Heart right ventricle (tissue), 16 donors: ENCODE measurements at places on chromosomes 13 and 19. TPM values are rescaled to one million over a fixed set of nuclear protein-coding genes. Genes with fewer than 3 reads are reported as not detected.

- no peak for DNase-seq
Measured at GRCh38 chr13:75645141-75645540, 9.0 kb downstream of the LMO7 start.

DNA sequence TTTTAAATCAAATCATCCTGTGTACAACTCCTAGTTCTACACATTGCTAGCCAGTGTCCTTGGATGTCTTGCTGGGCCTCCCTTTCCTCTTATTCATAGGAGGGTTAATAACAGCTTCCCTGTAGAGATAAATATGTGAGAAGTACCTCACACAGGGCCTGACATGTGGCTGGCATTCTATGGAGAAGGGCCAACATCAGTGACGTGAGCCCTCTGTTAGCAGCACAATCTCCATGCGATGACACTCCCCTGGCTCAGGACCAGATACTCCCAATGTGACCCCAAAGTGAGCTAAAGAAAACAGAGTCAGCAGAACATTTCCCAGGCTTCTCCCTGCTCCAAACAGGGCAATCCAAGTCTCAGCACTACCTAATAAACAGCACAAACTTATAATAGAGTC lies 818.4 kb downstream of the DIAPH3 start:
- peak; percentile 93 for DNase-seq

The CRTC1 gene
- polyA plus RNA-seq, result 3.2 TPM

GRCh38 chr13:102862624-102863210 lies 16.9 kb downstream of the ERCC5 start:
- no peak for DNase-seq

DNA sequence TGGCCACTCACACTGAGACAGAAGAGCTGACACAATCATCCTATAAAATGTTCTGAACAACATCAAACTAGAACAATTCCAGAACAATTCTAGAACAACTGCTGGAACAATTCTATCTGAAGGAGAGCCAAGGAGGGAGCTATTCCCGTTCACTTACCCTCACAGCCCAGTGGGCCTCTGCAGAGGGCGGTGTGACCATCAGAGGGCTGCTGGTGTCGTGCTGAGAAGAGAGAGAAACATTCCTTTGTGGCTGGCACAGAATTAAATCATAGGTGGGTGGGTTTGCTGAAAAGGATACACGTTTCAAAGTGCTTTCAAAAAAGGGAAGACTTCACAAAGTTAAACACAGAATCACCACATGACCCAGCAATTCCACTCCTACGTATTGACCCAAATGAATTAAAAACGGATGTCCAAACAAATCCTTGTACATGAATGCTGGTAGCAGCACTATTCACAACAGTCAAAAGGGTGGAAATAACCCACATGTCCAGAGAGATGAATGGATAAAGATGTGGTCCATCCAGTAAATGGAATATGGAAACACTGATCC lies 34.9 kb downstream of the EPS15L1 start:
- no peak for DNase-seq

The COG6 gene
- polyA plus RNA-seq, result 7.2 TPM

GRCh38 chr13:30081331-30081730 lies 226.0 kb downstream of the KATNAL1 start:
- no peak for DNase-seq

GRCh38 chr13:20825477-20825875 lies 51.7 kb upstream of the EEF1AKMT1 start:
- DNase-seq, result no peak

DNA sequence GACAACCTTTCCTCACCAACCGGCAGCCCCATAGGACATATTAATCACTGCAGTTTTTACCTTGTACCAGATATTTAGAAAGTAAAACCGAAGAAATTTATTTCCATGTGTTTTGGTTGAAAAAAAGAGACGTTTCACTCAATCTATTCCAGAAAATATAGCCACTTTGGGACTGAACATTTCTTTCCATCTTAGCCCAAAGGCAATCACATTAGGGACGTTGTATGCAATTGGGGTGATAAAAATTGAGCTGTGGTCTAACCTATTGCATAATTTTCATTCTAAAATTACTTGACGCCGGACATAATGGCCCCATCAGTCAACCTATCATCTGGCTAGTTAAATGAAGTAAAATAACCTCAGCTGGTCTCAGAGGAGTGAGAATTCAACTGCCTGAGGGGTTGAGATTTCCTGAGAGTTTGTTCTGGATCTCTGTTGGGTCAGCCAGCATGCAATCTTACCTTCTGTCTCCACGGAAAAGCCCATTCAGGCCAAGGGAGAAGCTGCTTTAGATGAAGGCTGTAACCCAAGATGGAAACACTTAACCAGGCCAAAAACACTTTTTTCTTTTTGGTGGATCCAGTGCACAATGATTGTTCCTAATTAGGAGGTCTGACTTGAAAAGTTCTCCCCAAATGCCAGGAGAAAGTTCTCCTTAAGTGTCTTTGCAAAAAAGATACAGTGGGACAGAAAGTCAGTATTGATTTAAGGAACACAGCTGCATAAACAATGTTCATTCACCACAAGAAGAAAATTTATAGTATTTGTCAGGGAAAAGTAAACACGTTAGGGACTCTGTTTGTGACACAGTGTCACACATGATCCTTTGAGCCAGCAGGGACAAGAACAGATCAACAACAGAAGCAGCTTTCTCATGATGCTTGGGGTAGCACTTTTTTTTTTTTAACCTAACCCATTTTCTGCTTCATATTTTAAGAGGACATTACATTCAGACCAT lies 34.1 kb downstream of the DLEU7 start:
- DNase-seq, result no peak

- no peak for DNase-seq
Measured at GRCh38 chr13:103324641-103325040, 258.4 kb upstream of the SLC10A2 start.

DNA sequence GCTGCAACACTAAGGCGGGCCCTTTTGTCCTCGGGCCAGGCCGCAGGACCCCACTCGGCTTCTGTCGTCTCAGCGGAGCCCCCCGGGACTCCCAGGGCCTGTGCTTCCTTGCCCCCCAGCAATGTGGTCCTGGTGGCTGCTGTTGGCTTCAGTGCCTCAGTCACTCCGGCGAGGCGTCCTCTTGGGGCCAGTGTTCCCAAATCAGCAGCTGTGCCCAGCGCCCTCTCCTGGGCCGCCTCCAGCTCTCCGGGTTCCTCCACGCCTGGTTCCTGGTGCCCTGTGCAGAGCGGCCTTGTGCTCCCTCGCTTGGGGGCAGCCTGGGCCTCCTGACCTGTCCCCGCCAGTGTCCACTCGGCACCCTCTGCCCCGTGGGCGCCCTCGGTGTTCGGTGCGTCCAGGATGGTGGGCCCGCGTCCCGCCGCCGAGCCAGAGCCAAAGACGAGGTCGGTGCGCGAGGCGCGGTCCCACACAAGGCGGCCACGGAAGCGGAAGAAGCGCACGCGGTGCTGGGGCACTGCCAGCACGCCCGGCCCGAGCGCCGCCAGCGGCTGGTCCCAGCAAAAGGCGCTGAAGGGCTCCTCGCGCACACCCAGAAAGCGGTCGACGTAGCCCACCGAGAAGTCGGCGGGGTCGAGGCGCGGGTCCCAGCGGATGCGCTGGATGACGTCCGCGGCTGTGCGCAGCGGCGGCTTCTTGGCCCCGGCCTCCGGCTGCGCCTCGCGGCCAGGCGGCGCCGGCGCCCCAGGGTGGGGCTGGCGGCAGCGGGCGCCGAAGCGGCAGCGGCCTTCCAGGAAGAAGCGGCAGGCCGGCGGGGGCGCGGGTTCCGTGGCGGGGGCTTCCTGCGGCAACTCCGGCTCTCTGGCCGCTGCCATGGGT lies 685 bp downstream of the LENG9 start:
- DNase-seq, result peak; percentile 65

DNA sequence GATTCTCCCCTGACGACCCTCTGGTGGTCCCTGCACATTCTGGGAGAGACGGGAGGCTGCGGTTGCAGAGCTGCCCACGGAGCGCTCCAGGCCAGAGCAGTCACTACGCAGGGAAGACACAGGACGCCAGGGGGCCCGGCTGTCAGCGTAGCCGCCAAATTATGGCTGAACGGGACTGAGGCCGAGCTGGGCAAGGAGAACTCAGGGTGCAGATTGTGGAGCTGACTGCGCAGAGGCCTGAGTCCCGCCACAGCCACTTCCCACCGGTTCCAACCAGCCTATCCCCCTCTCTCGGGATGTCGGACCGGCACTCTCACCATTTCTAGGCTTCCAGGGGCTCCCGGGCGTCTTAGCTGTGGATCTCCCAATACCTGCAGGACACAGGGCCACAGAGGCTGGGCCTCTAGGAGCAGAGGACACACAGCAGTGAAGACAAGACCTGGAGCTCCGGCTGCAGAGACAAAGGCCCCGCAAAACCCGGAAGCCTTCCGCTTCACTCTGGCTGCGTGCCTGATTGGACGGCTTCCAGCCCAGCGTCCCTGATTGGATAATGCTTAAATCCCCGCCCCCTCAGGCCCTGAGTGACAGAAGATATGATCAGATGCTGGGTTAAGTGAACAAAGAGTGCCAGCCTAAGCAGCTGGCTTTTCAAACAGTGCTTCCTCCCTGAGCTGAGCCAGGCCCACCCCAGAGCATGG lies at the start of gene ZNF737:
ZNF737 (minus strand) TSS at position 461 of the 698 bp plus-strand sequence; CDS start at position 320, 141 bp downstream.
- DNase-seq, result peak; percentile 98
